Suprapubic skin (tissue), 4 donors: ENCODE measurements at places on chromosomes 3 and 15. TPM values are rescaled to one million over a fixed set of nuclear protein-coding genes. Genes with fewer than 3 reads are reported as not detected.

GRCh38 chr3:53382106-53382505, 34.8 kb upstream of the DCP1A start:
- no peak for DNase-seq

DNA sequence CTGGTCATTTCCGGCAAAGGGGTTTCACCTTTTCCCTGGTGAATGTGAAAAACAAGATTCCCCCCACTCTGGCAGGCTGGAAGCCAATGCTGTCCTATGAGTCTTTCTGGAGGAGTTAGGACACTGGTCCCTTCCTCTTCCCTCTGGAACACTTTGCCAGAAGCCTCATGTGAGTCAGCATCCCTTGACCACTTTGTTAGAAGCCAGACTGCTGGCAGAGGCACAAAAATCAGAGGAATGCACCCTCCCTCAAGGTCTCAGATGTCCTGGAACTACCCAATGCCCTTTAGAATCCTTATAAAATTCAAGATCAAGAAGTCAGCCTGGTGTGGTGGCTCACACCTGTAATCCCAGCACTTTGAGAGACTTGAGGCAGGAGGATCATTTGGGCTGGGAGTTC, 26.6 kb downstream of the ITGB5 start:
- peak; percentile 89 for DNase-seq

DNA sequence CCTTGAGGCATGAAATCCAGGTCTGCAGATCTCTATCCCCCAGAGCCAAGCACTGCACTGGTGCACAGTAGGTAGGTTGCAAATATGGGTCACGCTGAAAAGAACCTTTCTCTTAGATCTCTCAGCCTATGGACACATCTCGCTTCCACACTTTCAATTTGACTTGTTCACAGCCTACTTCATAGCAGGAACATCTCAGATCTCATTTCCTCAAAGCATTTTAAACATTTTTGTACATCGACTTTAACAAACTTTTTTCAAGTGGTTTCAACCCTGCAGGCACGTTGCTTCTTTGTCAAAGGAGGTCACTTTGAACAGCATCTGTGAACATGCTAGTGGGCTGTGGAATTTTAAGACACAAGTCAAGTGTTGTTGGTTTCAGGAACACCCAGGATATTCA, 76.0 kb downstream of the SLC12A8 start:
- no peak for DNase-seq

- DNase-seq: no peak
These were observed 66.0 kb upstream of the GCNT3 start for GRCh38 chr15:59545573-59545972.

Gene SLC9A9
- total RNA-seq: 16.6 TPM

Gene ALDH1L1
- 6.8 TPM for total RNA-seq
